Activated T-helper 9 cell treated with anti-CD3 and anti-CD28 coated beads, Interleukin-2, amount 50 U/mL, for 16 hours (primary cell): ENCODE measurements at places on chromosomes 3 and 15.

- no peak for DNase-seq
These were observed 230.5 kb upstream of the CHRNA7 start for GRCh38 chr15:31799715-31800321.

GRCh38 chr15:101368086-101368780 is 73.2 kb upstream of the SNRPA1 start:
- DNase-seq: no peak

- no peak for DNase-seq
These were observed 31.6 kb upstream of the STAG1 start for GRCh38 chr3:136783708-136784191.

DNA sequence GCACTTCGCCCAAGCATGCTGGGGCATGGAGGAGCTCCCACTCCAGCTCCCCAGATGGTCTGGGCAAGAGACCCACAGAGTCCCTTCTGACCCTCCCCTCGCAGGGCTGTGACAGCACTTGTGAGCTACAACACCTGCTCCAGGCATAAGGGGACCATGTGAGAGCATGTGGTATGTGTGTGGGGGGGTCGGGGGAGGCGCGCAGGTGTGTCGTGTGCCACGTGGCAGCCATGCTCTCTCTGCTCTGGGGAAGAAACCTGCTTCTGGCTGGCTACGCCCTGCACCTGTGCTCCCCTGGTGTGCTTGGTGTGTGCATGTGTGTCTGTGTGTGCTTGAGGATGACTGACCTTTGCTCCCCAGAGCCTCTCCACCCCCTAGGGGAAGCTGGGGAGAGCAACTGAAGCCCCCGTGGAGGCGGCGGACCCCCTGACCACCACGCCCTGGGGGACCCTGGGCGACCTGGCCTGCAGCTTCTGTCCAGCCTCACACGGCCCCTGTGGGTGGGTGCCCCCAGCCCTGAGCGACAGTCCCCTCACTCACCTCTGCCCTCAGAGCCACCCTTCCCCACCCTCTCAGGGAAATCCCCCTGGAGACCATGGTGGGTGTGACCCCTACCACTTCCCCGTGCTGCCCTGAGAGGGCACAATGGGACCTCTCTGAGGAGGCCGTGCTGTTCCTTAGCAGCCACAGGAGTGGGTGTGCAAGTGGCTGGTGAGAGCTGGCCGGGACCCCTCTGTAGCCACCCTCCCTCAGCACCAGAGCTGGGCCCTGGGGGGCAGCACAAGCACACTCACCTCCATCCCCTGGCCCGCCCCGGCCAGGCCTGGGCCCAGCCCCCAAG is 16.6 kb upstream of the SEC13 start:
- no peak for DNase-seq

DNA sequence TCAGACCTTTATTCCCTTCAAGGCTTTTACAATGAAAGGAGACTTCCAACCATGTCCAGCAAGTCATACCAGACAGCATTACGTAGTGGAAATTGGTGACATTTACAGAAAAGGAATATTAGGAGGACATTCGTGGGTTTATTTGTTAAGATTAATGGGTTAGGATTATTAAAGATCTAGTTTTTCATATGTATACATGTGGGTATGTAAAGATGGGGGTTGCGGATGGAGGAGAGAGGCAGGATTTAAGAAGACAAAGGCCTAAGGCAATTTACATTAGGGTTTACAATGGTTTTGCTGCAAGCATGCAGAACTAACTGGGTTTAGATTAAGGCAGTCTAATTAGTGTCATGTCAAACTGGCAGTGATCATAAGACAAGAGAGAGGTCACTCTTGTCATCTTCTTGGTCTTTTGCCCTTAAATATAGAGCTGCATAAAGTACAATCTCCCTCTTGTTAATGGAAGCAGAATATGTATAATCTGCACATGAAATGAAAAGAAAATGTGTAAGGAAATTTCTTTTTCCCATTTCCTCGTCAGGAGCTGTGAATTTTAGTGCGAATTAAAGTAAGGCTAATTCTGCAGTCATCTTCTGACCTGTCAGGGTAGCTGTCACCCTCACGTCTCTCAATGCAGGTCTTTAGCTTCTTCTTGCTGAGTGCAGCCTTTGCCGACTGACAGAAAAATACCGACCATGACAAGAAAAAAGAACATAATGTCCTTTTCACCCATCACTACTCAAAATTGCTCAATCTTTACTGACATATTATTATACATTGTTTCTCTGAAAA is 258.9 kb upstream of the MEIS2 start:
- no peak for DNase-seq

DNA sequence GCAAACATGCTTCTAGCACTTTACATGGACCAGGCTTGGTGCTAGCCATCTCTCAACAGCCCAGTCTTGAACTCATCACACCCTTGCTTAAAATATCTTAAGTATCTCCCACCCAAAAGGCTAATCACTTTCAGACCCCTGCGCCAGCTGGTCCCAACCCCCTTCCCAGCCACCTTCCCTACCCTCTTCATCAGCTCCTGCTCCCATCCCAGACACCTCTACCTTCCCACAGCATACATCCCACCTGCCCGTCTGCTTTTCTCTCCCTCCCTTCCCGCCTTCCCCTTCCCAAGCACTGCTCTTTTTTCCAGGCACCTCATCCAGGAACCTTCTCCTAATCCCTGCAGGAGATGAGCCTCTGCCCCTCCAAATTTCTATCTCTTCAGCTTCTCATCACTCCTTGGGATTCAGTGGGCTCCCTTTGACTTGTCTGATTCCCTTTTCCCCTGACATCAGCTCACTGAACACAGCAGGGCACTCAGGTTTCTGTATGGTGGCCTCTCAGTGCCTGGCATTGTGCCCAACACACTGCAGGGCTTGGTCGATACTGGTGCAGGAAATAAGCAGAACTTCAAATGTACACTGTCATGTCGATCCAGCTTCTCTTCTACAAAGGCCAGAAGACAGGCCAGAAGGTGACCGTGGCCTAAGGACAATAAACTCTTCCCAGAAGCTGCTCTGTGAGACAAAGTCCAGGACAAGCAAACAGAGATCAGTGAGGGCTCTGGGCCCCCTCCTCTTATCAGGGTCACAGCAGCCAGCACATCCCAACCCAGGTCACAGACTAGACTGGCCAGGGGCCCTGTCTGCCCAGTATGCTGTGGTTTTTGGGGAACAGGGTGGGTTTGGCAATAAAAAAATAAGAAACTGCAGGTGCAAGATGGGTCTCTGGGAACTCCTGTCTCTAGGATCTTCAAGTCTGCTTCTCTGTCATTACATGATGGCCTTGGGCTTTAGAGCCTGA is 2.2 kb upstream of the ITIH1 start:
- no peak for DNase-seq

GRCh38 chr3:130811557-130811956 is 64.9 kb upstream of the PIK3R4 start:
- DNase-seq: no peak

GRCh38 chr15:96058103-96058851 is 272.2 kb upstream of the NR2F2 start:
- DNase-seq: no peak

GRCh38 chr15:87547470-87548181 is 708.9 kb downstream of the NTRK3 start:
- DNase-seq: no peak

- no peak for DNase-seq
These were observed 213.6 kb downstream of the GAP43 start for GRCh38 chr3:115836944-115837343.

- DNase-seq: no peak
These were observed 62.6 kb upstream of the PDZRN3 start for GRCh38 chr3:73687106-73688004.

DNA sequence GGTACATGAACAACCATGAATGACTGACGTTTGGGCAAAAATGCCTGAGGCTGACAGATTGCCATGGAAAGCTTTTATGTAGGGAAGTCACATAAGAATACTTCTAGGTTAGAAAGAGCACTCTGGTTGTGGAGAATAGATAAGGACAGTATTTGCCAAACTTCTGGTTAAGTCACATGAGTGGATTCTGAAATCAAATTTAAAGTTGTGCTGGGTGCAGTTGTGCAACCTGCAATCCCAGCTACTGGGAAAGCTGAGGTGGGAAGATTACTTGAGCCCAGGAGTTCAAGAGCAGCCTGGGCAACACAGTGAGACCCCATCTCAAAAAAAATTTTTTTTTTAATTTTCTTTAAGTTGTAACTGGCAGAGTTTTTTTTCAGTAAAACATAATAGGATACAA is 7.2 kb upstream of the ZNF148 start:
- no peak for DNase-seq
